CD4-positive, alpha-beta T cell treated with Interleukin-17A for 1 hour (primary cell): ENCODE measurements at places on chromosomes 4 and X.
A peak's percentile ranks its signal among the peaks of the same experiment; 100 is the strongest.

DNA sequence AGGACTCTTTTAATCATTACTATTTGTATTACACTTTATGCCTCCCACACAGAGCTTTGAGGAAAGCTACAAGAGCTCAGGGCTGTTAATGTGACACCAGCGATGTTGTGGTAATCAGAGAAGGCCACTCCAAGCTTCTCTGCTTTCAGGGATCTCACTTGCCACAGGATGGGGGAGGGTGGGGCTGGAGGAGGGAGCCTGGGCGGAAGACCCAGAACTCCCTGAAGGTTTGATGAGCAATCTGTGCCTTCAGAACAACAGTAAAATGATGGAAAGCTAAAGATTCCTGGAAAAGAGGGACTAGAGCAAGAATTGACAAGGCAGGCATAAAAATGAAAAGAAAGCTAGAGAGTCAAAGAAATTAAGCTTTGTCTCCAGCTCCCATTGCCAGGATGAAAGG lies 75.6 kb downstream of the MAML3 start:
- no peak for DNase-seq

DNA sequence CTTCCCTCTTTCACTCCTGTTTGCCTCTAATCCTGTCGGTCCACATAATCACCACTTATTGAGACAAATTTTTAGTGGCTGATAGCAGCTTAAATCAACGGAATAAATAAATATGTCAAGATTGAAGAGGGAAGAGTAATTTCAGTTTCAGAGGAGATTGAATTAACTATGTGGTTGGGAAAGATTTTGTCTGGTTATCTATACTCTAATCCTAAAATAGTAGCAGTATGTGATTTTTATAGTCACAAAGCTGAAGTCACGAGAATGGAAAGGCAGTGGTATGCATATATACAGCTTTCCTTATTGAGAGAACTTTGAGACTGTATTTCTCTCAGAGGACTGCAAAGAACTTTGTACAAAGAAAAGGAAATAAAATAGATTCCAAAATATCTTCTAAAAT lies 493.3 kb downstream of the FAT4 start:
- DNase-seq, result no peak

DNA sequence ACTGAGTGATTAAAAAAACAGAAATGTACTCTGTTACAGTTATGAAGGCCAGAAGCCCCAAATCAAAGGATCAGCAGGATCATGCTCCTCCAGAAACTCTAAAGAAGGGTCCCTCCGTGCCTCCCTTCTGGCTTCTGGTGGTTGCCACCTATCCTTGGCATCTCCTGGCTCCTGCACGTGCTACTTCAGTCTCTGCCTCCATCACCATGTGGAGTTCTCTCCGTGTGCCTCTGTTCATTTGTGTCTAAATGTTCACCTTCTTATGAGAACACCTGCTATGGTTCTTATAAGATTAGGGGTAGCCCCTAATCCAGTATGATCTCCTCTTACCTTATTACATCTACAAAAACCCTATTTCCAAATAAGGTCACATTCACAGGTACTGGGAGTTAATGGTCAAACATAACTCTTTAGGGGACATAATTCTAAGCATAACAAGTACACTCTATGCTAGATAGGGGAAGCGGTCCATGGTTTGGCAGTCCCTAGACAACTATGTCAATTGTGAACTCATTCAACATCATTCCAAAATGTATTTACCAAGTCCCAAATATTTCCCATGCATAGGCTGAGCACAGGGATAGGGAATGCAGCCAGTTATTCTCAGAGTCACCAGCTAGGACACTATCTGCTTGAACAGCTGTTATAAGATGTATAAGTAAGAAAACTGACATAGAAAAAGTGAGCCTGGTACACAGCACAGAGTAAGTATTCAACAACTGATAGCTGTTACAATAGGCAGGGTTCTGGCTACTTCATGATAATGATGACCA lies 295.5 kb upstream of the BOD1L1 start:
- DNase-seq, result no peak

- no peak for DNase-seq
Observed at GRCh38 chr4:140367738-140368137, 5.7 kb upstream of the SCOC start.

DNA sequence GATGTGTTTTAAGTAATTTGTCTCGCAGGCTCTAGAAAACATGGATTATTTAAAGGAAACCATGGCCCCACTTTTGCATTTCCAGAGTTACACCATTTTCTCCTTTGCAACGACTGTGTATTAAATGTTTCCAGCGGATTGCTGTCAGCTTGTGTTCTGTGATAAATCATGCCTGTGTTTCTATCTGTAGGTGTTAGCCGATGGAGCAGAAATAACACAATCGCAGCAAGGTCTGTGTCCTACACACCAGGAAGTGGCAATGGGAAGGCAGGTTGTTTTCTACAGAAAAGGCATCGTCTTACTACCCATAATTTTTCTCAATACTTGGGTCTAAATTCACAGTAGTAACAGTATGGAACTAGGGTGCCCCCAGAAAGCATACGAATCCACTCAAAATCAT lies 590.1 kb downstream of the NLGN4X start:
- DNase-seq, result no peak

DNA sequence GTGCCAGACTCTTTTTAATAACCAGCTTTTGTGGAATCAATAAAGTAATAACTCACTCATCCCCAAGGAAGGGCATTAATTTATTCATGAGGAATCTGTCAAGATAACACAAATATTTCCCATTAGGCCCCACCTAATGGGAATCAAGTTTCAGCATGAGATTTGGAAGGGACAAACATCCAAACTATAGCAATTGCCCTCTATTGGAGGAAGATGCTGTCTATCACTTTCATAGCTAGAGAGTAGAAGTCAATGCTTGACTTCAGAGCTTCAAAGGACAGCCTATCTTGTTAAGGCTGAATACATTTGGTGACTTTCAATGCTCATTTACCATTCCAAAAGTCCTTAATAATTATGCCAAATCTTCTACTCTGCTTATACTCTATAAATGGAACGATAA lies 84.9 kb upstream of the ATOH1 start:
- no peak for DNase-seq

DNA sequence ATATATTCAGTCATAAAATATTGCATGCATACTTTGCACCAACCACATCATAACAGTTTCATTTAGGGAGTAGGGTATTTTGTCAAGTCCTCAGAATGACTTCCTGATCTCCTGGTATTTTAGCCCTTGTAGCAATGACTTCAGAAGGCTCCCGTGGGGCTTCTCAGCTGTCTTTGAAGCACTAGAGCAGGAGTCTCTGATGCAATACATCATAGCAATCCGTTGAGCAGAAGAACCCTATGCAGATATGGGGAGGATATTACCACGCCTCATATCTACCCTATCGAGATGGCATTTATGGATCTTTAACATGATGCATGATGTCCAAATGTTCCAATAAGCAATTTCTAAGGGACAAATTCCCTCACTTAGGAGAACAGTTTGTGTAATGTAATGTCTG lies 373.7 kb upstream of the FTHL17 start:
- DNase-seq, result no peak

DNA sequence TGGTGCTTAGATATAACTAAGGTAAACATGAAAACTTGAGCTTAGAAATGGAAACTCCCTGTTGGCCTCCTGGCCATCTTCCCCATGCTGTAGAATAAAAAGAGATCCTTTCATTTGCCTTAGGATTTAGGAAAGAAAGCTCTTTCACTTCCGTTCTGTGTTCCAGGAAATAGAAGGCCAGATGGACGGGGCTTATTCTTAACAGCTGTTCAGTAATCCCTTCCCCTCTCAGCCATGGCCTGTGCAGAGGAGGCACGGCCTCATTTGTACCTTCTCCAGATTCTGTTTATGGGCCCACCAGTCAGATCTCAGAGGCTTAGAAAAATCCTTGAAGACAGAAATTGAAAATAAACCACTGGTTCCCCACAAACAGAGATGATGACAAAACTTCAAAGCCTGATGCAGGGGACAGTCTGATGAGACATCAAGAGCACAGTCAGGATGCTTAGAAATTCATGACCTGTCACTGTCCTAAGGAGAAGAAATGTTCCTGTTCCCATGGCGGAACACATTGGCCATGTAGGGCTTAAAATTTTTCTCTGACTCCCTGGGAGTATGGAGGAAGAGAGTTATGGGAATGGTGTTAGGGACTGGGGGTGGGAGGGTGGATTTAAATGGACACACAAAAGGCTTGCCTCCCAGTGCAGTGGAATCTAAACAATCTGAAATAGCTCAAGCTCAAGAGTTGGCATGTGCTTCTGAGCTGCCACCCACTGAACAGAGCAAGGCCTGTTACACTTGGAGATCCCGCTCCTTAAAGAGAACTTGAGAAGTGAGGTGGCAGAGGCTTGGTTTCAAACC lies 188.8 kb downstream of the SOWAHB start:
- no peak for DNase-seq

DNA sequence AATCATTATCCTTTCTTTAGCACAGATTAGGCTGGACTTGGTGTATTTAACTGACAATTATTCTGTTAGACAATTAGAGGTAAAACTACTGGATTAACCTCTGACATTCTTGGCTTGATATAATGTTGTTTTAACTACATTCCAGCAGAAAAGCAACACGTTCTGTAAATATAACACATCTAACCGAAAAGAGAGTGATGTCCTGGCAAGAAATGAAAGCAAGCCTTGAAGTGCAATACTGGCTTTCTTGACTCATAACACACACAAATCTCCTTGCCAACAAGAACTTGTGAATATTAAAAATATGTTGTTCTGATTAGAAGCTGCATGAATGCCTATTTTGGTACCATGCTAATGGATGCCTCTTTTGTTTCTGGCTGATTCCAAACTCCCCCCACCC lies 76.4 kb downstream of the EFHC2 start:
- no peak for DNase-seq

- DNase-seq, result no peak
Observed at GRCh38 chr4:28426251-28426650, 1565.6 kb downstream of the STIM2 start.

DNA sequence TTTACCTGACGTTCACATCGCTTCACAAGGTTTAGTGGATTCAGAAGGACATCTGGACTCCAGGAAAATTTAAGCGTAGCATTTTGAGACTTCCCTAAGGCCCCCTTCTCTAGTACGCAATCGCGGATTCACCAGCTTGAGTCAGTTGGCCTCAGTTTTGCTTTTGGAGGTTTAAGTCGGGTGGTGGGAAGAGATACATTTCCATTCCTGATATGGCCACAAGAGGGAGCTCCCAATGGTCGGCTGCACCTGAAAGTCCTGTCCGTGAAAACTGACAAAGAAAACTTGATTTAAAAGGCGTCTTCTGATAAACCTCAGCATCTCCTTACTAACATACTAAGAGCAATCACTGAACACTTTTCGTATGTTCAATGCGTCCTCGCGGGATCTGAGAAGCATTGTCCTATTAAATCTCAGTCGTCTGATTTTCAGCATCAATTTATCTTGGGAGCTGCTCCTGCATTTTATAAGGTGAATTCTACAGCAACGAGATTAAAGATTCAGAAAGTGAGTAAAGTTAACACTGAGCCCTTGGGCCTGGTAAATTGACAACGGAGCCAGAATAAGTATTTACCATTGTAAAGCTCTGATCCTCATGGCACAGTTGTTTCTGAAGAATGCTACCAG lies 50.6 kb downstream of the LGI2 start:
- peak; percentile 61 for DNase-seq

- DNase-seq, result no peak
Observed at GRCh38 chrX:156003486-156004185, 6.1 kb downstream of the IL9R start.

DNA sequence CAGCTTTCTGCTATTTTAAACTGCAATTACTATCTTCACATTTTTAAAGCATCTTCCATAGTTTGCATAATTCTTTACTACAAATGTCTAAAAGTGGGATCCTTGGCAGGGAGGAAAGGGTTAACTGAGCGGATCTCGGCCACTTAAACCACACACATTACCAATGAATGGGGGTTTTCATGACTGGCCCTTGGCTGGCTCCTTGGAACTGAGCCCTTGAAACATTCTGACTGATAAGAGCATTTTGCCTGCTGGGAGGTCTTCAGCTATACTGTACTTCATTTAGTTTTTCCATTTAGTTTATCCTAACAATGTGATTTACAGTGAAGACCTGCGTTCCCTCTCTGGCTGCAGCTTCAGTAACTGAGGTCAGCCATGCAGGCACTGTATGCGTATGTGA lies 31.7 kb upstream of the MFAP3L start:
- no peak for DNase-seq

DNA sequence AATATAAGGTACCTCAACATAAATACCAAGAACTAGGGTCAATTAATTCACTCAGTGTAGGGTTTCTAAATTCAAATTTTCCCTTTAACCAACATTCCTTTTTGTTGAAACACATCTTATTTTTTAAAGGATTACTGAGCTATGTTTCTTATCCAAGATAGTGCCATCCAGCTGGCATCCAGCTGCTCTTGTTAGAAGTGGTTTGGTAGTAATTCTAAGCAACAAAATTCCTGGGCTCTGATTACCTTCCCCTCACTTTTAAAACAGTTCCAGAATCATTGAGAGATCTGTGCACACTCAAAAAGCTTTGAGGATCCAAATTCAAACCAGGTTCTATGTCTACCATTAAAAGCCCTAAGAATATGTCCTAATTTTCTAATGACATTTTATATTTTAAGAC lies 583.7 kb downstream of the TRIML1 start:
- no peak for DNase-seq

GRCh38 chr4:53959343-53960120 lies 104.9 kb downstream of the CHIC2 start:
- DNase-seq, result no peak

DNA sequence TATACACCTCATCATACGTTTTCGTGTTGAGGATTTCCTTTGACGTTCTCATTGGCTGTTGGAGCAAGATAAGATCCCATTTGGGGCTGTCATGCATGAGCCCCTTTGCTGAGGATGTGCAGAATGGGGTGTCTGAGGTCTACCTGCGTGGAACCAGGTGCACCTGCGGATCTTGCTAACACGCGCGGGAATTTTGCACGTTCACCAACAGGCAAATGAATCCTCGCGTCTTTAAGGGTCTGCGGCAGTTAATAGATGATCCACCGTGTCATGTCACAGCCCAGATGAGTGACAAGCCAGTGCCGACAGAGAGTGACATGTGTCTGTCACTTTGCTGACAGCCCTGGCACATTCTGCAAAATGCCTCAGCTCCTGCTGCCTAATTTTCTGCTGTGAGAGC lies 56.3 kb upstream of the SHOX start:
- DNase-seq, result no peak

DNA sequence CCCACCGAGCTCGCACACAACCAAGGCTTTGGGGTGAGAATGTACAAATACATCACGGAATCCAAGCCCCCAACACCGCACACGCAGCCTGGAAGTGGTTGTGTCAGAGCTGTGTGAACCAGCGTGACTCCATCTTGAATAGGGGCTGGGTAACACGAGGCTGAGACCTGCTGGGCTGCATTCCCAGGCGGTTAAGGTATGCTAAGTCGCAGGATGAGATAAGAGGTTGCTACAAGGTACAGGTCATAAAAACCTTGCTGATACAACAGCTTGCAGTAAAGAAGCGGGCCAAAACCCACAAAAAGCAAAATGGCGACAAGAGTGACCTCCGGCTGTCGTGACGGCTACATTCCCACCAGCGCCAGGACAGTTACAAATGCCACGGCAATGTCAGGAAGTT lies 258.4 kb downstream of the DHRSX start:
- DNase-seq, result no peak

GRCh38 chr4:77797239-77797638 lies 21.9 kb downstream of the CNOT6L start:
- no peak for DNase-seq

GRCh38 chr4:101345271-101345595 lies 2.1 kb downstream of the PPP3CA start:
- no peak for DNase-seq

GRCh38 chr4:185429660-185430059 lies 3.9 kb upstream of the UFSP2 start:
- no peak for DNase-seq

GRCh38 chr4:95465010-95465409 lies 83.8 kb downstream of the UNC5C start:
- no peak for DNase-seq
